H9 (cell line): ENCODE measurements at places on chromosomes 2 and 18.

DNA sequence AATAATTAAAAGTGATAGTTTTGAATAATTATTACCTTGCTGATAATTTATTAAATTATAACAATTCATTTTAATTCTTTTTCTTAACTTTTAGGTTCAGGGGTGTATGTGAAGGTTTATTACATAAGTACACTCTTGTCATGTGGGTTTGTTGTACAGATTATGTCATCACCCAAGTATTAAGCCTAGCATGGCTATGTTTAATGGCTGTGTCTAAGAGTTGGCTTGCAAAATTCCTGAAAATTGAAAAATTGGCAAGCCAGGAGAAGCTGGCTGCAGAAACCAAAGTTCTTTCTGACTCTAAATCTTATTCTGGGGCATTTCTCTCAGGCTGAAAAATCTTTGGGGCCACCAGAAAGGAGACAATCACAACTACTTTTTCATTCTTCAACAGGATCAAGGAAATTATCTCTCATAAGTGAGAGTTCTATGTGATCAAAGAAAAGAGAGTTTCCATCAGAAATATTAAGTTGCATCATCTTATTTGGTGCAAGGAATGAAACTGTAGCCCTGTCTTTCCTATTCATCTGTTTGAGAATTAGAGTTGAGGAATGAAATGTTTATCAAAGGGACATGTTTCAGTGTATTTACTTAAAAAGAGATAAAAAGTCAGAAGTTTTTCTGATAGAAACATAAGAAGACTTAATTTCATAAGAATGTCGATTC lies 412.1 kb upstream of the CDH2 start:
- DNase-seq: no peak

GRCh38 chr2:150413910-150414309 lies 73.6 kb downstream of the RND3 start:
- DNase-seq: no peak

GRCh38 chr18:47883771-47884413 lies 46.6 kb downstream of the SMAD2 start:
- DNase-seq: no peak

GRCh38 chr2:71190656-71191569 lies 36.0 kb downstream of the PAIP2B start:
- no peak for DNase-seq

GRCh38 chr2:3222636-3223035 lies 155.0 kb downstream of the EIPR1 start:
- DNase-seq: no peak

DNA sequence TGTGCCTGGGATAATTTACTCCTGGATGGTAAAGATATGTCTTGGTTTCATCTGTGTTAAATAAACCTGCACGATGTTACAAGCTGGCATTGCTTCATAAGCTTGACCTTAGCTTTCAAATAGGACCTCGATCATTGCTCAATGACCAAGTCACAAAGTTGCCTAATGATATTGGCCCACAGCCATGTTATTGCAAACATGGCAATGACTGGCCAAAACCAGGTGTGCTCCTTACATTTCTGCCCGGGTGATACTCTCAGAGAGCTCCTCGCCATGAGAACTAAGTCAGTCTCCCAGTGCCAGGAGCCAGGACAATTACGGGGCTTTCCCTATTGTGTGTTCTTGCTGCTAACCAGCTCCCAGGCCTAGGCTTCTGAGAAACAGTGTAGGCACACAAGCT lies 72.5 kb upstream of the CYP1B1 start:
- no peak for DNase-seq
